ENCODE measurements at places on chromosomes 5 and 9.

GRCh38 chr9:137575364-137575715 lies 3.4 kb downstream of the DPH7 start:
- DNase-seq: no peak

DNA sequence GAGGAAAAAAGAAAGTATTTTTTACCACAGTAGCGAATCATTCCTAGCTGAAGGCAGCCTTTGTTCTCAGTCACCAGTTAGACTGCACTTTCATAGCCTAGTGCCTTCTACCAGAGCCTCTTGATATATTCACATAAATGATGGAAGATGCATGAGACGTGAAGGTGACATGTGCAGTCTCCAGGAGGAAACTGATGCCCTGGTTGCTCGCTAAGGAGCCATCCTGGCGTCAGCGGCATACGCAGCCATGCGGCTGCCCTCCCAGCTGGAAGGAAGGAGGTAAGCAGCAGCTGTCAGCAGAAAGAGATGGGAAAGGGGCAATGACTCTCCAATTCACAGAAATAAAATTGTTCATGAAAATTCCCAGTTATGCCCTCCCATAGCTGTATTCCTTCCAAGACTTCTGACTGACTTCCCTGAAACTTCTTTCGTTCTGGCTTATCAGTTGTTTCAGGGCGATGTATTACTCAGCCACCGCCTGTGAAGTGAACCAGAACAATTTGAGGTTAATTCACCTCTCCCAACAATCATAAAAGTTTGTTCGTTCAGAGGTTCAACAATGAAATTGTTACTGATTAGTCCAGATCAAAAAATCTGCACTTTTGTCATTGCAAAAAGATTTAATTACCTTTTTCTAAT lies 331.2 kb downstream of the NR2F1-AS1 start:
- no peak for DNase-seq

DNA sequence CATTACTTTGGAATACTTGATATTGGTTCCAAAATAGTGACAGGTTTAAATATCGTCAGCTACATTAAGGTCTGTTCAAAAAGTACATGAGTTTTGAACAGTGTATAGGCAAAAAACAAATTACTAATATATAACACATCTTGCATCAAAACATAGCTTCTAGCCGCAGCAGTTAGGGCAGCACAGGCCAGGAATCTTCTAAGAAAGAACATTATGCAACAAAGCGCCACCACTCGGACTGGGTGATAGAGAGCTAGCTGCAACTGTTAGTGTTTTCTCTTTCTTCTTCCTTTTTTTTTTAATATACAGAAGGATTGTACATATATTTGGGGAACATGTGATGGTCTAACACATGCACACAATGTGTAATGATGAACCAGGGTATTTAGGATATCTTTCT lies 504.5 kb downstream of the NR2F1-AS1 start:
- no peak for DNase-seq

DNA sequence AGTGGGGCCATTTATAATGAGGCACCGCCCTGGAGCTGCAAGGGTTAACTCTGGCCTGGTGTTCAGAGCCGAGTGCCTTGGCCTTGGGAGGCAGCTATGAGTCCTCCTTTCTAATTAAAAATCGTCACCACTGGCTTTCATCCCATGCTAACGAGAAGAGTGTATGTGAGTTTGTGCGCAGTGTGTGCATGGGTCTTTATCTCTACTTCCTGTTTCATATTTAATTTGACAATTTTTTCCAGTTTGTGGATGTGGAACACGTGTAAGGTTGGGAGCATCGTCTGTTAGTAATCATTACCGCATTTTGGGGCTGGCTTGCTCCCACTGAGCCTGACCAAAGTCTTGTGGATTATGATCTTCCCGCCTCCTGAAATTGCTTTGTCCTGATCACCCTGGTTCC lies 76.4 kb downstream of the NDFIP1 start:
- DNase-seq: no peak

GRCh38 chr5:35294976-35295375 lies 64.7 kb upstream of the PRLR start:
- no peak for DNase-seq

DNA sequence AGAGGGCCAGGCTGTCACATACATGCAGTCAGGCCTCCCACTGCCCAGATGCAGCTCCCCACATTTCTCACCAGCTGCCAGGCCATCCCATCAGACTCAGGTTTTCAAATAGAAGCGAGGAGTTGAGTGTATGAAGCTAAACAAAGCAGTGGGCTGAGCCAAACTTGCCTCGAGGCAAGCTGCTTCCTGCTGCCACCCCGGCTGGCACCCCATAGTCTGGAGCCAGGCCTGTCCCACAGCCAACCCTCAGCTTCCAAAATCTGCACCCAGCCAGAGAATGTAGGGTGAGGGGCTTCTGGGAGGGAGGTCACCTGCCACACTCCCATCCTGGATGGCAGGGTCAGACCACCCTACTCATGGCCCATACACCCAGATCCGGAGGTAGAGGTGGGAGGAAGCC lies 22.3 kb upstream of the ALDH1B1 start:
- no peak for DNase-seq

DNA sequence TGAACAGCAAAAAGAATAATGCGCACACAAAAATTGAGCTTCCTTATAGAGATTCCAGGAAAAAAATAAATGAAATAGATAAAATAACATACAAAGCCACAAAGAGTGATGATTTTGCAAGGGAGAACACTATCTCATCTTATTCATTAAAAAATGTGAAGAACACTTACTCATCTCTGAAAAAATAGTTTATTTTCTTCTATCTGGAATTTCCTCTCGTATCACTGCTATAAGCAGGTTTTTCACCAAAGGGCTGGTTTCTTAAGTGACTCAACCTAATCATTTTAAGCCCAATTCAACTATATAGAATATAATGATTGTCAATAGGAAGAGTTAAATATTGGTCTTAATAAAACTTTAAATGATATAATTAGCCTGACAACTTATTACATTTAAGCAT lies 504.9 kb downstream of the NR2F1-AS1 start:
- no peak for DNase-seq

DNA sequence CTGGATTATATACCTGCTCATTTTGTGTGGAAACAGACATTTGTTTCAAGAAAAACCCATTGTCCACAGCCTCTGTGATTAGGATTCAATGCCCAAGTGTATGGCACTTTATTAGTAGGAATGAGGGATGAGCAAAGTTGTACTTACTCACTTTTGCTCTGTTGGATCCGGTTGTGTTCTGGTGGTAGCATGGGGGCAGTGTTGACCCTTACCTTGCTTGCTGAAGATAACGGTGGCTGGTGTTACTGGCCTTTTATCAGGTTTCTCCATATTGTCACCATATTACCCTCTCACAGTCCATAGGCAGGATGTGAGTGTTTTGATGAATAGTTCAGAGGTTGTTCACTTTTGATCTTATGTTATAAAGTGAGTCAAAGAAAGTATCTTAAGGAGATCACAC lies 42.7 kb upstream of the NUDT12 start:
- DNase-seq: no peak

DNA sequence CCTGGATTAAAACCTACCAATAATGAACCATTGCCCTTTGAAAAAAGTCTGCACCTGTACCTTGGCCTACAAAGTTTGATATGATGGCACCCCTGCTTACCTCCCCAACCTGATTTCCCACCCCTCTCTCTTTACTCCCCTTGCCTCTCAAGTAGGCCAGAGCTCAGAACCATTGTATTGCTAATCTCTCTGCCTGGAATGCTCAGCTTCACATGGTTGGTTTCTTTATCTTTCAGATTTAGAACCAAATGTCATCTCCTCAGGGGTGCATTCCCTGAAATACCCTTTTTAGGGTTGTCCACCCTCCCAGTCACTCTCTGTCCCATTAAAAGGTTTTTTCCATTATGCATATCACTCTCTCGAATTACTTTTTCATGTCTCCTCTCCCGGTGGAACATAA lies 116.6 kb upstream of the VCAN start:
- DNase-seq: no peak

GRCh38 chr5:94283093-94283492 lies 335.3 kb downstream of the KIAA0825 start:
- no peak for DNase-seq
